GM04503 (cell line): ENCODE measurements at places on chromosomes 12 and 14.

DNA sequence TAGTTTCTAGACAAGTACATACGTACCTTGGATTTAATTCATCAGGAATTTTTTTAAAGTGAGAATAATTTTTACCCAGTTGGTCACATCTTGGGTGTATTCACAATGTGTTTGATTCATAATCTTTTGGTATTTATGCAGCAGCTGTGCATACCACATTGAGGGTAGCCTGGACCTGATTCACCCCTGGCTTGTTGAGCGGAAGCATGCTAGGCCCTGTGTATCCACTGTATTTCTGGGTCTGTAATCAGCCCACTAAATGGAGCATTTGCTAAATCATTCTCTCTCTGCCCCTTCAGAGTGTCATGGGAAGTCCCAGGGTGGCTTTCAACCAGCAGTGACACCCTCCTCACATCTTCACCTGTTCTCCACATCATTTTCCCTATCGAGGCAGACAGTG is 203.8 kb upstream of the RGS6 start:
- DNase-seq = no peak

DNA sequence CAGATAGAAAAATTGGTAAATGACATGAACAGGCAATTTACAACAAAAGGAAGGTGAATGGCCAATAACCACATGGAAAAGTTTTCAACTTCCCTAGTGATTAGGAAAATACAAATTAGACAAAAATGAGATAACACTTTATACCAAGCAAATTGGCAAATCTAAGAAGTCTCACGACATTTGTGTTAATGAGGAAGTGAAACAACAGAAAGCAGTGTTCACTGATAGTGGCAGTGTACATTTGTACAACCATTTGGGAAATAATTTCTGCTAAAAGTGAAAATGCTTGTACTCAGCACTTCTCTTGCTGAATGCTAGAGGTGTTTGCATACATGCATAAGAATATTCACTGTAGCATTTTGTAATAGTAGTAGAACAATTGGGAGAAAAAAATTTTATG is 126.6 kb downstream of the LLPH start:
- DNase-seq = no peak

GRCh38 chr12:122830517-122831214 is 4.6 kb upstream of the HIP1R start:
- no peak for DNase-seq

DNA sequence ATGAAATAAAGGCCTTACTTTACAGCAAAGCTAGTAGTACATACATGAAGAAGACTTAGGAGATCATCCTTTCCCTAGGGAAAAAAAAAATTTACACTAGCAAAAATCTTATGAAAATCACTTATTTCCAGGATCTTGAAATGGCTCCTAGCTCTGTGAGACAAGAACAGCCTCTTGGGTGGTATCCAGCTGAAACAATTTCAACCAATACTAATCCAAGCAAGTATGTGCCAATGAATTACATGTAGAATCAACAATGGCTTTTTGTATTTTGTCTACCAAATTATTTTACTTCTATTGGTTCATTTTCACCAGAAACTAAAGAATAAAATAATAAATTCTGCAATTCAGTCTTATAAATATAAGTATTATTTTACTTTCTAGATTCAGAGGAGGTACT is 2.7 kb upstream of the SLCO1A2 start:
- no peak for DNase-seq

DNA sequence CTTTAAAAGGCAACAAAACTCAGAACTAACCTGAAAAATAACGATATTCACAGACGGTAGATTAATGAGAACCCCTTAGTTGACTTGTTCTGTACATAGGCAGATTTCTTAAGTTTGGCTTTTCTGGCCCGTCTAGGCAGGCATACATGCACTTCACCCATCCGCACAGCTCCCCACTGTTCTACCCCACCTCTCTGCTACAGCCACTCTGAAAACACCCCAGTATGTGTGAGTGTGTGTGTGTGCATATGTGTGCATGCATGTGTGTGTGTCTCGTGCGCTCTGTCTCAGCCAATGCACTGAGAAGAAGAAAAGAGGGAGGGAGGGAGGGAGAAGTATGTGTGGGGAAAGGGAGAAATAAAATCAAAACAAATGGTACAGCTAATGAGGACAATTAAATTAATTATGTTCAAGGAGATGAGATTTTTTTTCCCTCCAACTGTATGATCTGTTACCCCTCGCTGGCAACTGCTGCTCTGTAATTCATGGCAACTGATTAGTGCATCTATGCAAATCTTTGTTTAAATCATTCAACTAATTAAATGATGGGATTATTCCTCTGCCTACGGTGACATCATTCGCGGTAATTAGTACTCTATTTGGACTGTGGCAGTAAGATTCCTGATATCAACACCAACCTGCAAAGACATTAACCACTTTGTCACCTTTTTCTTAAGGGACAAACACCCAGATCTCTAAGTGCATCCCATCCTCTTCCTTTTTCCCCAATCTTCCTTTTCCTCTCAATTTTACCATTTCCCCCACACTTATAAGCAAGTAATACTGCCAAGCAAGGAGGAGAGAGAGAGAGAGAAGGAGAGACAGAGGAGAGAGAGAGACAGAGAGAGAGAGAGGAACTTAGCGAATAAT is 2.2 kb upstream of the LMO3 start:
- no peak for DNase-seq

- no peak for DNase-seq
Measured at GRCh38 chr14:104332634-104333270, 194.4 kb downstream of the KIF26A start.

GRCh38 chr12:132065609-132066344 is 78.3 kb downstream of the DDX51 start:
- no peak for DNase-seq

DNA sequence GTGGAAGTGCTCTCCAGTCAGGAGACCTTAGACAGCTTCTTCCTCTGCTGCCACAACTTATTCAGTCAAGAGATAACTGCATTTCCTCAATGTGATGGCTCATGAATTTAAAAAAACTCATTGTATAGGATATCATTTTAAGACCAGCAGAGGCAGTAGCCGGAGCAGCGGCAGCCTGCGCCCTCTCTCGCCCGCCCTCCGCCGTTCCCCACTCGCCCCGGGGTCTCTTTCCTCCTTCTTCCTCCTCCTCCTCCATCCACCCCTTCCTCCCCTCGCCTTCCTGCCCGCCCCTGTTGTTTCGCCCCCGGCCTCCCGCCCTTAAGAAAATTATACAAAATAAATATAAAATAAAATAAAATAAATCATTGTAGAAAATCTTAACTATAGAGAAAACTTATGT is 687.6 kb downstream of the FLRT2 start:
- no peak for DNase-seq

GRCh38 chr12:442235-442884 is 17.4 kb upstream of the B4GALNT3 start:
- DNase-seq = no peak

DNA sequence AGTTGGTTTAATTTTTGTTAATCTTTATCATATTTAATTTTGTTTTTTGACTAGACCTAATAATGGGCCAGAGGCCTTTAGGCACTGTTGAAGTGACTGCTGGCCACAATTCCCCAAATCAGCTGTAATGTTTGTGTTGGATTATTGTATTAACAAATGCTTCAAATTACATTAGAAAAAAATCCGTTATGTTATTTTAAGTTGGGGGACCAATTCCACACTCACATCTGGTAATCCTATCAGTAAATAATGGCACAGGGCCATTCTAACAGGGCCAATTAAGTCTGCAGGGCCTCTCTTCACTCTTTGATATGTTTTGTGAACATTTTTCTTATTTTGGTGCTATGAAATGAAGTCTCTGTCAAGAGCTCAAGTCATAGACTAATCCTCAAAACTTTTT is 39.6 kb downstream of the CHST11 start:
- DNase-seq = no peak

DNA sequence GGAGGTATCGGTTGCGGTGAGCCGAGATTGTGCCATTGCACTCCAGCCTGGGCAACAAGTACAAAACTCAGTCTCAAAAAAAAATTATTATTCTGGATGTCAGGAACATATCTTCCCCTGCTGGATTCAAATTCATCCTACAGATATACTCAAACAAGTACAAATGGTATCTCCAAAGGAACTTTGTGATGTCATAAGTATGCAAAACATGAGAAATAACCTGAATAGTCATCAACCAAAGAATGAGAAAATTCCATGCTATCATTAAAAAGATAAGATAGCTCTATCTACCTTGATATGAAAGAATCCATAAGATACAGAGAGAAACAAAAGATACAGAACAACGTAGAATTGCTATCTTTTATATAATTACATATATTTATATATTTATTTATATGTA is 67.7 kb downstream of the EEA1 start:
- no peak for DNase-seq

DNA sequence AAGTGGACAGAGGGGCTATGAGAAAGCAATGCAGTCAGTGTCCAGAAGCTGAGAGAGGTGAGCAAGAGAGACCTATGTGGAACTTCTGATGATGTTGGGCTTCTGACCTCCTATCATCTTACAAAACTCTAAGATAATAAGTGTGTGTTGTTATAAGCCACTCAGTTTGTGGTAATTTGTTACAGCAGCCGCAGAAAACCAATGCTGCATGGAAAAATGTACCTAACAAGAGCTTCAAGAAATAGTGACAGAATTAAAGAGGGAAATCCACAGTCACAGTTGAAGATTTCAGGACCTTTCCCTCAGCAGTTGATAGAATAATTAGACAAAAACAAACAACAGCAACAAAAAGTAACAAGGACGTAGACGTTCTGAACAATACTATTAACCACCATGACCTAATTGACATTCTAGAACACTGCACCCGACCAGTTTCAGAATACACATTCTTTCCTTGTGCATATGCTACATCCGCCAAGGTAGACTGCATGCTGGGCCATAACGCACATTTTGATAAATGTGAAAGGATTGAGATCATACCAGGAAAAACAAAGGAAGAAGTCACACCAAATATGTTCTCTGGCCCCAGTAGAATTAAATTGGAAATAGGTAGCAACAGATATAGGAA is 1.8 kb upstream of the EVL start:
- DNase-seq = no peak

DNA sequence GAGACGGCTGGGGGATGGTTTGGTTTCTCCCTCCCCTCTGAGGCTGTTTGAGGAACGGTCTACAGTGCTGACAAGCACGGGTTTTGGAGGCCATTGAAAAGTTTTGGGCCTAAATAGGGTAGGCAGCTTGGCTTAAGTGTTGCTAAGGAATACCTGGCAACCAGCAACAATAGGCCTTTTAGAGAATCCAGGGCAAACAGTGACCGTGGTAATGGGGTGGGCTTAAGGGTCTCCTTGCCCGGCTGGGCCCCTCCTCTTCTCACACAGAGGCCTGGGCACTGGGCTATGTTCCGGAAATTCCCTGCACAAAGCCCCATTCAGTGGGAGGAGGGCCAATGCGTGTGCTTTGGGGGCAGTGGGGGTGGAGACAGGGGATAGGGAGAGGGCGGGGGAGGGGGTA is 55.4 kb downstream of the ASCL1 start:
- no peak for DNase-seq
